ENCODE measurements at places on chromosomes 2 and 18.
A peak's percentile ranks its signal among the peaks of the same experiment; 100 is the strongest.

DNA sequence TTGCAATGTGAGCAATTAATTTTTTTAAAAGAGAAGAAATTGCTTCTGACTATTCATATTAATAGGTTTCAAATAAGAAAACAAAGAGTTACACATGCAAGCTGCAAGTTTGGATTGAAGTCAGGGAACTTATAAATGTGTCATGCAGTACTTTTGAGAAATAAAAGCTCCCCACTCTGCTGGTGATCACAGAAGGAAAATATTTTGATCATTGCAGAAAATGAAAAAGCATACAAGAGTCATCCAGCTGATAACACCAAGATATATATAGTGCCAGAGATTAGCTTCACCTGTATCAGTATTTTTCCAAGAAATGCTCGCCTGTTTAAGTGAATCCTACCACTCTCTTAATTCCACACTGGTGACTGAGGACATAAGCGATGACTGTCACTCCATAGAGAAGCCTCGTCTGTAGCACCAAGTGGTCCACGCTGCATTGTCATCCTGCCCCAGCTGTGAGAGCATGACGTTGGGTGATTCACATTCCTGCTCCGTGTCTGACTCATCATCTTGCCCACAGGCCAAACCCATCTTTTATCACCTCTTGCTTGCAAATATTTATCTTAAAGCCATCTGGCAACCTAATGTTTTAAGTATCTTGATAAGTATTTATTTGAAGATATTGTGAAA lies 178.0 kb downstream of the ASXL3 start:
- peak; percentile 66 for DNase-seq

- no peak for DNase-seq
These were observed 46.8 kb downstream of the ATOH8 start for GRCh38 chr2:85800586-85800985.

- DNase-seq = no peak
These were observed 17.5 kb upstream of the DOK6 start for GRCh38 chr18:69383186-69383585.

GRCh38 chr2:118882693-118883336 lies 35.4 kb upstream of the EN1 start:
- DNase-seq = peak; percentile 64

DNA sequence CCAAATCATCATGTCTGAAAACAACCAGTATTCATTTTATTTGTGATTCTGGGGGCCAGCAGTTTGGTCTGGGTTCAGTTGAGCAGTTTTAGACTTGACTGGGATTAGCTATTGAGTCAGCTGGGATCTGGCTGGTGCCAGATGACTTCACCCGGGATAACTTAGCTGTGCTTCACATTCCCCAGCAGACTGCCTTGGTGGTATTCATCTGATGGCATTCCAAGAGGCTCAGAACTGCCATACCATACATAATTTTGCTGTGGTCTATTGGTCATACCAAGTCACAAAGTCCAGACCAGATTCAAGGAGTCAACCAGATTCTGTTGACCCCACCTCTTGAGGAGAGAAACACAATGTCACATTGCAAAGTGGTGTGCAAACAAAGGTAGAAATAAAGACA lies 7.8 kb upstream of the FSHR start:
- DNase-seq = no peak

GRCh38 chr2:219506802-219507526 lies 7.3 kb upstream of the ASIC4 start:
- DNase-seq = no peak

DNA sequence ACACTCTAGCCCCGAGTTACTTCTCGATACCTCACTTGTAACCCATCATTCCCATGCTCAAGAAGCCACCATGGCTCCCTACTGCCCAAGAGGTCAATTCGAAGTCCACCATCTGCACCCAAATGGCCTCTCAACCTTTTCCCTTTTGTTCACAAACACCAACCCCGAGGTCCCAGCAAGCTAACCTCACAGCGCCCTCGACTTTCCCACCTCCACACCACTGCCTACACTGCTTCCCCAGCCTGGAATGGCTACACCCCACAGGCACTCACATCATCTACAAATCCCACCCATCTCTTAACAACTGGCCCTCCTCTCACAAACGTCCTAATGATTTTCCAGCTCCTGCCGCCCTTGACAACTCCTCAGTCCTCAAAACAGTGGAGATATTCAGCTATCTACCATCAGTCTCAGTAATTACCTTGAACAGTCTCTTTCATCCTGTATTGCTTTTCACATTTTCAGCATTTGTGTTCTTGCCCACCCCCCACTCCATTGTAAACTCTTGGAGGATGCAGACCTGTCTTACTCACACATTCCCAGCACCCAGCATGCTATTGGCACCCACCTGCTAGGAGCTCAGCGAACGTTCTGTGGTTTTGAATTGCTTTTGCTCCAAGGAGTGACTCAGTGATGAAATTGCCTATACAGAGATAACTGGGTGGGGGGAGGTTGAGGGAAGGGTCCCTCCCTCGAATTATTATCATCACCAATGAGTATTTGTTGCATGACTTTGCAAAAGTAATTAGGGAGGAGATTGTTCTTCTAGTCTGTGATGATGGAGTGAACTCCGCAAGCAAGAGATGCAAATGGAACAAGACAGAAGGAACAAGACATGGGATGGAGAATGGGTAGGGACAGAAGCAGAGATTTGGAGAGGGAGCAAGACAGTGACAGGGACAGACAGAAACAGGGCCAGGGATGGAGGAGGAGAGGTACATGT lies 106.8 kb downstream of the CYP26B1 start:
- no peak for DNase-seq

DNA sequence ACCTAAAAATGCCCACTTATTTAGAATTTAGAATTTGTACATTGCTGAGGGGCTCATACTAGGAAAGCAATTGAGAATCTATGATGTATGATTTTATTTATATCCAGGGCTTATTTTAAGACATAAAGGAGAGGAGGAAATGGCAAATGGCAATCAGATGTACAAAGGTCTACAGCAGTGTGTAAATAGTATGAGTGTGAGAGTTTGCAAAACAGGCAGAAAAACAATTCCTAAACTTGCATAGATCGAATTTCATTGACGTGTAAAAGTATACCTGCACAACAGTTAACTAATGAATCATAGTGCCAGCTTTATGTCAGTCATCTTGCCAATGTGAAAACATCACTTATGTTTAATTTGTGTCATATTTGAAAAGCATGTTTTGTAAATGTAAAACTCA lies 718.7 kb upstream of the GCFC2 start:
- DNase-seq = no peak

GRCh38 chr2:69827796-69828540 lies 1.5 kb upstream of the GMCL1 start:
- no peak for DNase-seq

GRCh38 chr18:44096016-44096415 lies 584.7 kb upstream of the SETBP1 start:
- DNase-seq = no peak

GRCh38 chr2:176039375-176039774 lies 37.3 kb upstream of the LNPK start:
- DNase-seq = no peak

- DNase-seq = no peak
These were observed 3.2 kb downstream of the HS1BP3 start for GRCh38 chr2:20647738-20648137.

DNA sequence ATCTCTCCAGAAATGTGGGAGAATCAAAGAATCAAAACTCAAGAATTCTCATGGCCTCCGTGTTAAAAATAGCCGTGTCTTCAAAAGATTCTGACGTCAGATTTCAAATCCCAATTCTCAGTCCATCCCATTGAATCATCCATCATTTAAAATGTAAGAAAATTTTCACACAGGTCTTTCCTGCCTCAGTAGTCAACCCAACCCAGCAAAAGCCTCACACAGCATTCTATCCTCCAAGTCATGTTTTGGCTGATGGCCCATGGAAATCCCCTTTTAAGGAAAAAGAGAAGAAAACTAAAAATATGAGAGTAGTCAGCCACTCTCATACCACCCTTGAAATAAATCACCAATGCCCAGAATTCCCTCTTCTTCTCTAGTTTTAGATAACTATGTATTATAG lies 211.8 kb downstream of the C1D start:
- no peak for DNase-seq

GRCh38 chr2:40199771-40200170 lies 252.1 kb downstream of the SLC8A1 start:
- no peak for DNase-seq

- no peak for DNase-seq
These were observed 178.6 kb upstream of the SALL3 start for GRCh38 chr18:78801011-78801410.

GRCh38 chr18:55252901-55253300 lies 293.6 kb upstream of the CCDC68 start:
- no peak for DNase-seq

DNA sequence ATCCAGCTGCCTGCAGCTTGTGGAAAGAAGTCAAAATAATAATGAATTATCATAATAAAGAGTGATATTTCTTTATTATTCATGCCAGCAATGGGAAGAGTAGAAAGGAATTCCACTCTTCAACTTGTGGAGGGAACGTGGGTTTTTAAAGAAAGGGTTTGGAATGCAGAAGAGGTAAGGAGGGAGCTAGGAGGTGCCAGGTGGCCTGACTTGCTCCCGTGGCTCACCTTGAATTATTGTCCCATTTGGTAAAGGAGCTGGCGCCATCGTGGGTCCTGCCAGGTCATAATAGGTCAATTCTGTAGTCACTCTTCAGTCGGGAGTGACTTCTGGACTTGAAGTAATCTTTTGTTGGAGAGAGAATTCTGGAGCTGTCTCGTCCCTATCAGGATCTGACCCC lies 95.2 kb upstream of the BARD1 start:
- DNase-seq = no peak

- no peak for DNase-seq
These were observed 27.9 kb downstream of the PSD4 start for GRCh38 chr2:113201496-113202304.

DNA sequence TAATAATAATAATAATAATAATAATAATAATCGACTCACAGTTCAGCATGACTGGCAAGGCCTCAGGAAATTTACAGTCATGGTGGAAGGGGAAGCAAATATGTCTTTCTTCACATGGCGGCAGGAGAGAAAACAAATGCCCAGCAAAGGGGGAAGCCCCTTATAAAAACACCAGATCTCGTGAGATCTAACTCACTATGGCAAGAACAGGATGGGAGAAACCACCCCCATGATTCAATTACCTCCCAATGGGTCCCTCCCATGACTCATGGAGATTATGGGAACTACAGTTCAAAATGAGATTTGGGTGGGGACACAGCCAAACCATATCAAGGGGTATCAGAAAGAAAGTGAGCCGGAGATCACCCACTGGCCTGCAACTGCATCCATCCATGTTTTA lies 40.5 kb upstream of the PAPOLG start:
- no peak for DNase-seq

DNA sequence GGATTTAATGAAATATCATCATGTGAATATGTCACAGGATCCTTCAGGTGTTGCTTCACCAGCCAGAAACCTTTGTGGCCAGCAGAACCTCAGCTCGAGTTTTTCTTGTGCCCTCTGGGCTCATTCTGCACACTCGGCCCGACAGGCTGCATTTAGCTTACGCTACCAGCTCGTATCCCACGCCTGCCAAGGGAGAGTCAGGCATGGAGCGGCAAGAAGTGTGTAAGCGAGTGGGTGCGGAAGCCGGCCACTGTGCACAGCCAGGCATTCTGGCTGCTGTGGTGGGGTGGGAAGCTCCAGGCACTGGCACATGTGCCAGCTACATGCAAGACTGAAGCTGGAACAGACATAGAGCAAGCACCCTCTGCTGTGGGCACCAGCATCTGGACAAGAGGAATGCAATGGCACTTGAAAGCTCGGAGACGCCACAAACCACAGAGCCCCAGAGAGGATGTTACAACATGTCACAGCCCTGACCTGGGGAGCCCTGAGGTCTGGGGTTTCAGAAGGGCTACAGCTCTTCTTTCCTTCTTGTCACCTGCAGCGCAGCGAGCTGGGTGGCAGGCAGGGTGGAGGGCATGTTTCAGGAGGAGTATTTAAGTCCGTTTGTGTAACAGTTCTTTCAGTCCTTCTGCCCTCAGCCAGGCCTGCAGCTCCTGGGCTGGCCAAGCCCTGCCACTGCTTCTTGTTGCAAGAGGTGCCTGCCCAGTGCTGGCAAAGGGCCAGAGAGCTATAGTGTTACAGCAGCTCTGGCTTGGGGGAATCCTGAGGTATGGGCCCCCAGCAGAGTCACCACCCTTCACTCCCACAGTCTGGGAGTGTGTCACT lies 257.3 kb upstream of the HNMT start:
- DNase-seq = no peak

DNA sequence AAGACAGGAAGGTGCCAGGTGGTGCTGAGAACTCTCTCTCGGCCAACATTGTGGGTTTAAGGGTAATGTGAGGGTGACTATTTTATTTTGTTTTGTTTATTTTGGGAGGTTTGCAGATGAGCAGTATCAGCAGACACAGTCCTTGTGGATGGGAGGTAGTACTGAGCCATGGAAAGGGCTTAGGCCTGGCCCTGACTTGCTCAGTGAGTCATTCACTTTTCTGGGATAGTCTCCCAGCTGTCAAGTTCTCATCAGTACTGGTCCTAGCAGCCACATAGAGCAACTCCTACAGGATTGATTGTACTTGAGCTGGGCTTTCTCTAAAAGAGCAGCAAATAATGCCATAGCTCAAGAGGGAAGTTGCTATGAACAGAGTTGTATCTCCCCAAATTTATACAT lies 175.2 kb downstream of the LOXHD1 start:
- DNase-seq = no peak

- no peak for DNase-seq
These were observed 198.1 kb downstream of the VAPA start for GRCh38 chr18:10111944-10112343.

GRCh38 chr2:239116456-239117246 lies 268.8 kb downstream of the TWIST2 start:
- DNase-seq = no peak

- DNase-seq = no peak
These were observed 983.6 kb upstream of the ZEB2 start for GRCh38 chr2:145503511-145503910.

DNA sequence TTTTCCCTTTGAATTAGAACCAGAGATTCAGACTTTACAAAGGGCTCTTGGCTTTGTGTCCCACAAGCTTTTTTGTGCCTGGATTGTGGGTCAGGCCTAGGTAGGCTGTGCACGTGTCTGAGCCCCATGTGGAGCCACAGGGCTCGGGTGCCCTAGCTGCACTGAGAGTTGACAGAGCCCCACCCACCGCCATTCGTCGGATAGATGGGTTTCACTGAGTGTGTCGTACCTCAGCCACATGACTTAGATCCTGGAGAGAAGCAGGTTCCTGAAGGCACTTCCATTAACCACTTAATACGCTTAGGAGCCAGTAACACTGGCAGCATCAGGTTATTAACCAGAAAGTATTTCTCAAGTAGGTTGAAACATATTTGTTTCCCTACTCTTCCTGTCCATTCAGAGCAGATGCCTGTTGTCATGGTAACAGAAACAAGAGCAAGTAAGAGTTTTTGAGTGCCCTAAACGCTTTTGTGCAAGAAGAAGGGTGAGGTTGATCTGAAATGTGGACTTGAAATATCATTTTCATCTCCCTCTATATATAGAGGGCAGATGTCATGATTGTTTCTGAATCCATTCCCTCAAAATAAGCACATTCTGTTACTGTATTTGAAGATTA lies 30.0 kb downstream of the ADCYAP1 start:
- DNase-seq = no peak

DNA sequence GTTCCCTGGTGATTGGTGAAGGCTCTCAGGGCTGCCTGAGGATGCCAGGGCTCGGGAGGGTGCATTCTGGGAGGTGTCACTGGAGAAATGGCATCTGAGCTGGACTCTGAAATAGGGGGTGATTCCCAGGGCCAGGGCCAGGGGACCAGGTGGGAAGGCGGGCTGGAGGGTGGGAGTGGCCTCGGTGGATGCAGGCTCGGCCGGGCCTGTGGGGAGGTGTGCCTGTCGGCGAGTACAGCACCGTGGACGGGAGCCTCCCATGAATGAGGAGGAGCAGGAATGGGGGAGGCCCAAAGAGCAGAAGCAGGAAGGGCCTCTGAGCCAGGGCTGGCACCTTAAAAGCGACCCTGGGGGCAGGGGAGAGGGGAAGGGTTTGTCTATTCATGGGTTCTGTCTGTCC lies 116.8 kb downstream of the GBX2 start:
- no peak for DNase-seq
